ENCODE measurements at places on chromosomes 12 and 14. TPM values are rescaled to one million over a fixed set of nuclear protein-coding genes. Genes with fewer than 3 reads are reported as not detected.

ACOT6 gene
- total RNA-seq, result 0.30 TPM

CLEC2A gene
- total RNA-seq, result not detected

OR6C74 gene
- total RNA-seq, result not detected

ANO2 gene
- total RNA-seq, result 16.2 TPM

INHBC gene
- not detected for total RNA-seq

CHURC1 gene
- total RNA-seq, result 78.1 TPM

GZMB gene
- not detected for total RNA-seq

TMEM30B gene
- total RNA-seq, result under 0.01 TPM

CBLN3 gene
- 0.32 TPM for total RNA-seq

GPR68 gene
- 0.61 TPM for total RNA-seq

KRT82 gene
- total RNA-seq, result not detected

KRT1 gene
- total RNA-seq, result not detected

IGFBP6 gene
- 13.1 TPM for total RNA-seq

CPNE6 gene
- total RNA-seq, result not detected

ADAM21 gene
- total RNA-seq, result 0.30 TPM

PTPRB gene
- 92.9 TPM for total RNA-seq

ITPR2 gene
- total RNA-seq, result 113 TPM

INHBE gene
- 0.15 TPM for total RNA-seq

SIRT4 gene
- 1.3 TPM for total RNA-seq

TMPRSS12 gene
- total RNA-seq, result not detected

PAH gene
- total RNA-seq, result not detected

PHC1 gene
- total RNA-seq, result 13.4 TPM

SLC2A3 gene
- total RNA-seq, result 45.3 TPM

CDCA3 gene
- 12.7 TPM for total RNA-seq

DDIT3 gene
- total RNA-seq, result 7.5 TPM

TTC9 gene
- total RNA-seq, result under 0.01 TPM

SLC39A9 gene
- total RNA-seq, result 115 TPM

HOXC6 gene
- total RNA-seq, result not detected

STON2 gene
- total RNA-seq, result 0.32 TPM

SLC35F4 gene
- total RNA-seq, result not detected

FBXO33 gene
- total RNA-seq, result 10.7 TPM

RNF10 gene
- 67.5 TPM for total RNA-seq

OR4E2 gene
- not detected for total RNA-seq

All from epithelial cell of umbilical artery (primary cell).